ENCODE measurements at places on chromosomes 12 and 14. TPM values are rescaled to one million over a fixed set of nuclear protein-coding genes. Genes with fewer than 3 reads are reported as not detected.

UNG gene
- 15.9 TPM for total RNA-seq

SMCO3 gene
- total RNA-seq = 21.0 TPM

DNA sequence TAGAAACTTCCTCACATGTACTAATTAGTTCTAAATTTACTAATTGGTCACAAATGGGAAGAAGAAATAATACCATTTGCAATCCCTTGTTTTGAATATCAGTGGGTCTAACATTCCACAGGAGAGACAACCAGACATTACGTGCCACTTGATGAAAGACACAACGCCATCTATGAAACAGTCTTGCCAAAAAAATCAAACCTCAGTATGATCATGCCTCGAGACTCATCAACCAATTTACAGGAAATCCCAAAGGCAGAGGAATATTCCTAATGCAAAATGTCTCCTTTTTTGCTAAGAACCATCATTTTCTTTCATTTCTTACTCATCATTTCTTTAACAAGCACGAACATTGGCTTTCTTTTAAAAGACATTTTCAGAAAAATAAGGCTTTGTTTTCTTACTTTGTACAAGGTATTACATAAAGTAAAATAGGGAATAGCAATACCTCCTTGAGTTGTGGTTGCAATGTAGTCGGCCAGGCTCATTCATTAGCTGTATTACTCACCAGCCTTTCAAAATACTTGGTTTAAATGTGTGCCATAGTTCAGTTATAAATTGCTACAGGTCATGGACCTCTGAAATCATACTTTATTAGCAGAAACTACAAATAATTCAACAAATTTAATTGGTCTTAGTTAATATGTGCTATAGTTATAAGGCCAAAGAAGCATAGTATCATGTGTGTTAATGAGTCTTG lies 436.2 kb upstream of the FLRT2 start:
- no peak for DNase-seq

DNA sequence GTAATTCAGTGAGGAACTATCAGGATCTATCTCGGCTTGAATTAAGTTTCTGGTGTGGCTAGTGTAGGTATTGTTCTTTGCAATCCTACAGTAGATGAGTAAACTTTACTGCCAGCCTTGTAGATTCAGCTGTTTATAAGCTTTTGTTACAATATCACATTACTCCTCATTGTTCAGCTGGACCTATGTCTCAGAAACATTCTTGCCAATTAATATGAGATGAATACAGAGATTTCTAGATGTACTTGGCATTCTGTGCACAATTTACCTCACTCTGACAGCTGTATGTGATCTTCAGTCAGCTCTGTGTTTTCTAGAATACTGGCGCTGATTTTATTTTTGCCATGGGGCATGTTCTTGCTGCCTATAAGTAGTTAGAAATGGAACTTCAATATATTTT lies 55.7 kb downstream of the METTL25 start:
- DNase-seq = no peak

DNA sequence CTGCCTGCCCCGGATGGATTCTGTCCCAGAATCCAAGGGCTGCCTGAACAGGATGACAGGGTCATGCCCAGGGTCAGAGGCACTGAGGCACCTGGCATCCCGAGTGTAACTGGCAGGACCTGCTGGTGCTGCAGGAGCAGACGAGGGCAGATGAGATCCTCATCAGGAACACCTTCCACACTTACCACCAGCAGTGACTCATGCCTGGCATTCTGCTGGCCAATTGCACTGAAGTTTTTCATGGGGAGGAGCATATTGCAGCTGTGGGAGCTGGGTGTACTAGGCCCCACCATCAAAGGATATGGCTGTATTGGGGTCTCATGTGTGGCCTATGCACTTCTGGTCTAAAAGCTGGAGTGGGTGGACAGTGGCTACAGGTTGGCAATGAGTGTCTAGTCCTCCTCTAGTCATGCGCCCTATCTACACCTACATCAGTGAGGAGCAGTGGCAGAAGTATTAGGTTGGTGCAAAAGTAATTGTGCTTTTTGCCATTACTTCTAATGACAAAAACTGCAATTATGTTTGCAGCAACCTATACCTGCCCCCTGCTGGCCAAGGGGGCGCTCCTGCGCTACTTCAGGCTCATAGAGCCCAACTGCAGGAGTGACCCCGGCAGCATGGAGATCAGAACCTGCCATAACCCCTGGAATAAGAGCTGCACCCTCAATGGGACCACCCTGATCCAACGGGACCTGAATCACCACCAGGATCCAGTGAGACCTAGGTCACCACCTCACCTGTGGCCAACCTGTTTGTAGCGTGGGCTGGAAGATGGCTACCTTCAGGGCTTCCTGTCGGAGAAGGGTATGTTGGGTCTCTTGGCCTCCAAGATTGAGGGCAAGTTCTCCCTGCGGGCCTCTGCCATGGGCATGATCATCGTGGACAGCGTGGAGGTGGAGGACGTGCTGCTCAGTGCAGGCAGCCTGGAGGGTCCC lies 8.0 kb upstream of the C12orf42 start:
- no peak for DNase-seq

GRCh38 chr14:54564071-54564867 lies 2.7 kb upstream of the SAMD4A start:
- no peak for DNase-seq

DNA sequence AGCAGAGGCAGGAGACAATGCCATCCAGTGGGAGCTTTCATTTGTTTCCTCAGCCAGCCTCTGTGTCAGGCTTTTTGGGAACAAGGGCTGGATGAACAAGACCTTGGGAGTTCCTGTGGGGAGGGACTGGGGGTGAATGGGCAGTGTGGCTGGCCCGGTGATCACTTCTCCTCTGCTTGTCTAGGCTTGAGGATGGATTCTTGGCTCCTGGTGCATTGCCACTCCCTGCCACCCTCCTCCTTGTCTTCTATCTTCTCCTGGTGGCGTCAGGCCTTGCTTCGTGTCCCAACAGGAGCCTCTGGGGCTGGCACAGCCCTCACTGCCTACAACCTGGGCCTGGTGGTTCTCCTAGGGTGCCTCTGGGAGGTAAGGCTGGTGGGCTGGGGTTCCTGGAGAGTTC lies 25.0 kb upstream of the KCNA5 start:
- no peak for DNase-seq

DNA sequence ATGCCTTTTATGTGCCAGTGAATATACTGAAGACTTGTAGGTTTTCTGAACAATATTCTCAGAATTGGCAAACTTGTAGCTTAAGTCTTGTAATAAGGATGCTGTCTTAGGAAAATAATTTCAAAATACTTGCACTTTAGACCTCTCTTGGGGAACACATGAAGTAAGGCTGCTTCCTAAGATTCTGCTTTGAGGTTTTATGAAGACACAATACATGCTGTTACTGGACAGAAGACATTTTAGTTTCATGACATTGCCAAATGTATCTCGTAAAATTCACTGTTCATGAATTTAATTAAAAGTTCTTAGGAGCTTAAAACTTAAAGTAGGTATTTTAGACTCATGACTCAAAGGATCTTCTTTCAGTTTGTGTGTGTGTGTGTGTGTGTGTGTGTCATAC lies 80.7 kb downstream of the RAD51B start:
- DNase-seq = no peak

DNA sequence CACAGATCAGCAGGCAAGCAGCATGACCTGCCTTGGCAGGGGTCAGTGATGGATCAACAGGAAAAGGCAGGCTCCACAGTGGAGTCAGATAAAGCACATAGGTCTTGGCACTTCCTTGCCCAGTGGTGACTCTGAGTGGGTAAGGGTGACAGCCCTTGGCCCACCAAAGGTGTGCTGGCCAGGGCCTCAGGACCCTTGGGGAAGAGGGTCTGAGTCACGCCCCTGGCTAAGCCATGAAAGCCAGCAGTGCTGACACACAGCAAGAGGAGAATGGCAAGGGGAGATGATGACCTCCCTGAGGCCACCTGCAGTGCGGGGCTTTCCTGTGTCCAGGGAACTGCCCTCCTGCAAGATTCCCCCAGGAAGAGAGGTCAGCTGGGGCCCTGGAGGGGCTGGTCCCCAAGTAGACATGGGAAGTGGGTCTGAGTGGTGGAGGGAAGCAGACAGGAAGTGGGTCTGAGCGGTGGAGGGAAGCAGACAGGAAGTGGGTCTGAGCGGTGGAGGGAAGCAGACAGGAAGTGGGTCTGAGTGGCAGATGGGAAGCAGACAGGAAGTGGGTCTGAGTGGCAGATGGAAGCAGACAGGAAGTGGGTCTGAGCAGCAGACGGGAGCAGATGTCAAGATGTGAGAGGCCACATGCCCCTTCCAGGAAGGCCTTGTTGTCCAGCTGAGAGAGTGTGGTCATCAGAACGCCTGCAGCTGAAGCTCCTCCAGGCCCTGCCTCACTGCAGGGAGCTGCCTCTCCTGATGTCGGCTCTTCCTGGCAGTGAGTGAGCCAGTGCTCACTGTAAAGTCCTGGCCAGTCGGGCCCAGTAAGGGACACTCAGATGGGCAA lies 34.8 kb downstream of the DIO3 start:
- DNase-seq = no peak

Data from sciatic nerve (tissue), 2 donors.